ENCODE measurements at places on chromosomes 5 and 9.

DNA sequence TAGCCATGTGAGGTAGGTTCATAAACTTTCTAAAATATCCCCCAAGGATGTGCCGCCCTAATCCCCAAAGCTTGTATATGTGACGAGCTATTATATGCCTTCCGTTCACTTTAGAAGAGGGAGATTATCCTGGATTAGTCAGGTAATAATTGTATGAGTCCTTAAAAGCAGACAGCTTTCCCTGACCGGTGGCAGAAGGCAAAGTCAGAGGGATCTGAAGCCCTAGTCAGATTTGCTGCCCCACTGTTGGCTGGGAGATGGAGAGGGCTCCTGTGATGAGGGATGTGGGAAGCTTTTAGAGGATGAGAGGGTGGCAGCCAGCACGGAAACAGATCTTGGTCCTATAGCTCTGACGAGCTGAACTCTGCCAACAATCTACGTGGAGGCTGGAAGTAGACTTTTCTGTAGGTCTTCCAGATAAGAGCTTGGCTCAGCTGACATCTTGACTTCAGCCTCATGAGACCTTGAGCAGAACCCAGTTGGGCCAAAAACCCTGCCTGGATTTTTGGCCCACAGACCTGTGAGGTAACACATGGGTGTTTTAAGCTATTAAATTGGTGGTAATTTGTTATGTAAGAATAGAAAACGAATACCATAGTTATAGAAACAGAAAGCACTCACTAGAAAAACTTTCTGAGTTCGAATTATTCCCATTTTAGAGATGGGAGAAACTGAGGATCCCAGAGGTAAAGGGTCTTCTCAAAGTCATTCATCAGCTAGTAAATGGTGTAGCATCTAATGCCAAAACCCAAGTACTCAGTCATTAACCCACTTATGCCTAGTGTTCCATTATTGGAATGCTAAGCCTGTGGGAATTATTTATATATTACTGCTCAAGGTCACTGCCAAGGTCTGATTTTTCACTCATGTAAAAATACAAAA, 48.9 kb downstream of the SH3PXD2B start:
- no peak for DNase-seq

DNA sequence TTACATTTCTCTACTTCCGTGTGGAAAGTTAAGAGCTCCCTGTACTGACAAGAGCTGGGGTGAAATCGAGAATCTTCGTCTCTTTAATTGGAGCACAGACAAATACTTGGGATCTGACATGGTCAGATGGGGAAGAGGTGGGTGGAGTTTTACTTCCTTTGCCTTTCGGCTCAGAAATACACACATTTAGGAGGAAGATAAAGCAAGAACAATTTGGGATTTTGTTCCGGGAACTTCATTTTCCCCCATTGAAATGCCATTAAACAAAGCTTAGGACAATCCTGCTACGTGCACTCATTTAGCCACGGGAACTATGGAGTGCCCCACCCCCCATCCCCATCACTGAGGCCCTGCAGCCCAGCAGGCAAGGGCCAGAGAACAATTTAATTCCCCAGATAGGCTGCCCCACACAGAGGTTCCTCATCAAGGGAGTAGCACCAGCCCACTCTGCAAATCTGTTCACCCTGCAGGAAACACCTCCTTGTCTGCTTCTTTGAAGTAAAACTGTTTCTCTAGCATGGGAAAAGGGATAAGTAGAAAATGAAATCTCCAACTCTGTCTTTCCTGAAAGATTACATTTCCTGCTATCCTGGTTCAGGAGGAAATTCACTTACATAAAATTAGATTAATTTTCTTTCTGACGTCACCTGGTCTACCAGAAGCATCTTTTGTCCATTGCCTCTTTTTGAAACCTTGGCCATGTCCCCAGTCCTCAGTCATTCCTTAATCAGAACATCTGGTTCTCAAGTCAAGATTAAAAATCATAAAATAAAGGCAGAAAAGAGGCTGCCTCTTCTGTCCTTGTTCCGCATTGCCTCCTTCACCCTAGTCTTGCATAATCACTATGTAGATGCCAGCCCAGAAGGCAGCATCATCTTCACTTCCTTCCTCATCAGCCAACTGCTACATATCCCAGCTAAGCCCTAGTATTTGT, 206.4 kb downstream of the ENC1 start:
- DNase-seq: peak; percentile 4

- DNase-seq: no peak
Measured at GRCh38 chr9:113537229-113537810, 73.8 kb downstream of the RGS3 start.

DNA sequence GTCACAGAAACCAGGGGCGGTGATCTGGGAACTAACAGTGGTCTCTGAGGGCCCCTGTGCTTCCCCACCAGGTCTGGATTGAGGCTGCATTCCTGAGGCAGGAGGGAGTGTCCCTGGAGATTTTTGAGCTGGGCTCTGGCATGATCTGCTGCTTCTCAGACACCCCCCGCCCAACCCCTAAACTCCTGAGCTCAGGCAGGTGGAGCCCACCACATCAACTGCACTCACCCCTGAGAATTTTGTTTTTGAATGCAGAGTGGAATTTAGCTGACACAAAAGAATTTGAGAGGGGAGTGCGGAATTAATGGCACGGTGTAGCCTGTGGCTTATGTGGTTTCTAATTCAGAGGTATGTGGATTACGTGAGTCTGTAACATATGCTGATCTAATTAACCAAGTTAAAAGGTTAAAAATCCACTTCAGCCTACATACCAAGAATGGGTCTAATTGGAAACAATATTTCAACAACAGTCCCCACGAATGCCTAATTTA, 23.9 kb upstream of the CTSL start:
- DNase-seq: no peak

GRCh38 chr5:93120051-93120450, 461.0 kb downstream of the NR2F1-AS1 start:
- DNase-seq: no peak

DNA sequence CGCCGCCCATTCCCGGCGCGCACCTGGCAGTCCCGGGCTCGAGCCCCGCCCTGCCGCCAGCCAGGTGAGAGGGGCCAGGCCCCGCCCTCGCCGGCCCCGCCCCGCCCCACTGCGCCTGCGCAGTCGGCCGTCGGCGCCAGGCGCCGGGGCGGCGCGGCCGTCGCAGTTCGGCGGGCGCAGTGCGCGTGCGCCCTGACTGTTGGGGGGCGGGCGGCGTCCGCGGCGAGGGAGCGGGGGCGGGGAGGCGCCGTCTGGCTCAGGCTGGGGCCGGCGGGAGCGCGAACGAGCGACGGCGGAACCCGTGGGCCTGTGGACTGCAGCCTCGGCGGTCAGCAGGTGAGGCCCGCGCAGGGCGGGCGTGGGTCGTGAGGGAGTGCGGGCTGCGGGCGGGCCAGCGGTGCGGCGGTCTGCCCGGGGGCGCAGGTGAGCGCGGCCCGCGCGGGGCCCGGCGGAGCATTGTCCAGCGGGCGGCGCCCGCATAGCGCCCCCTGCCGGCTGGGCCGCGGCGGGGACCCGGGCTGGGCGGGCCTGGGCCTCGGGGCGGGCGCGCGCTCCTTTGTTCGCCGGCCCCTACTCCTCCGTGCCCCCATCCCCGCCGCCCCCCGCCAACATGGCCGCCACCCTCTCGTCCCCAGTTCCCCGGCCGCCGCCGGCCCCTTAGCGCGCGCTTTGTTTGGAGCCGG, at the start of gene SPIN1:
TSS of gene SPIN1 (plus strand) at position 242 of the 683 bp plus-strand sequence. CDS start 38,096 bp downstream, outside the sequence.
- DNase-seq: no peak

DNA sequence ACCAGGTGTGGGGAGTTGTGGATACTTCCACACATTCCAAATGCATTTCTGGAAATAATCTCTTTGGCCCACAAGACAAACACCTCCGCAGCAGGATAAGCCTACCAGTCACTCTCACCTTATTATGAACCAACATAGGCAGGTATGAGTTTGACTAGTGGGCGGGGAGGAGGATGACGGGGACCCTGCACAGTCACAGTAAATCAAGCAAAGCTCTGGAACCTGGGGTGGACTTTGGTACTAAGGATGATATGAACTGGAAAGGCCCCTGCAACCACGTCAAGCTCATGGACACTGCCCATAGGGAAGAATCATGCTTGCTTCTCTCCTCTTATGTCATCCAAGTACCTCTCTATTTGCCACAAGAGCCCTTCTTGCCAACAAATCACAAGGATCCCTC, 259.4 kb downstream of the HSPA4 start:
- no peak for DNase-seq

DNA sequence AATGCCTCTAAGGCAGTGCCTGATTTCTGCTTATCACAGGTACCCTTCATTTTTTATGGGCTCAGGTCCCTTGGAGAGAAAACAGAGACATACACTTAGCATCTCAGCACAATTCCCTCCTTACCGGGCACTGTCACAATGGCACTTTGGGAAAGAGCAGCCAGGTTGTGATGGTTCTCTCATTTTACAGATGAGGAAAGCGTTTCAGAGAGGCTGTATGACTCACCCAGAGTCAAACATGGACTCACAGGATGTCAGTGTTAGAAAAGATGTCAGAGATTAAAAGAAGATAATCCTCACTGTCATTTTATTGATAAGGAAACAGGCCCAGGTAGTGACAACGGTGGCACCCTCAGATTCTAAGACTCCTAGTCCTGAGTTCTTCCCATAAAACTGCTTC, 12.0 kb upstream of the SLC31A2 start:
- no peak for DNase-seq

- no peak for DNase-seq
Measured at GRCh38 chr9:129583308-129584038, 37.4 kb downstream of the C9orf50 start.

GRCh38 chr9:34714007-34714406, 4.1 kb upstream of the CCL21 start:
- no peak for DNase-seq

GRCh38 chr5:2902186-2902585, 150.7 kb upstream of the IRX2 start:
- no peak for DNase-seq

- no peak for DNase-seq
Measured at GRCh38 chr5:169331292-169331852, 30.4 kb upstream of the SLIT3 start.

GRCh38 chr5:82465235-82465634, 187.1 kb upstream of the RPS23 start:
- DNase-seq: no peak

GRCh38 chr5:167049043-167049663, 1242.3 kb upstream of the WWC1 start:
- DNase-seq: peak; percentile 27

DNA sequence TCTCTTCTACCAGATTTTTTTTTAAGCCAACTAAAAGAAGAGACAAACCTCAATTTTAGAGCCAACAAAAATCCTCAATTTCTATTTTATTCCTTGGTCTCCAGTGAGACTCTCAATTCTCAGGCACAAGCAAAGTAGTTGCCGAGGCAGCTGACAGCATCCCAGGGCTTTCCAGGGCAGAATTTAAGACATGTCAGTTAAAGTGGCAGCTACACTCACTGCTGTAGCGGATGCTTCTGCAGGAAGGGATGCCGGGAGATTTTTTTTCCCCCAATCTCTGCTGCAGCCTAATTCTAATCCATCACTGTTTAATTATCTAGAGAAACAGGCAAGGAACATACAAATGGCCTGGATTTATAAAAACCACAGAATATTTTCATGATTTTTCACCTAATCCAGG, 57.0 kb downstream of the TTC39B start:
- DNase-seq: no peak

- DNase-seq: no peak
Measured at GRCh38 chr5:23007236-23007635, 154.1 kb upstream of the CDH12 start.

- DNase-seq: no peak
Measured at GRCh38 chr5:179872055-179872827, 13.6 kb upstream of the MRNIP start.
